ENCODE measurements at places on chromosomes 5 and 9. TPM values are rescaled to one million over a fixed set of nuclear protein-coding genes. Genes with fewer than 3 reads are reported as not detected.

Gene PRUNE2
- total RNA-seq: 29.1 TPM

Gene TMEM252
- not detected for total RNA-seq

Gene CCDC69
- total RNA-seq: 0.31 TPM

Gene RNF180
- total RNA-seq: 78.9 TPM

Gene APBA1
- 51.3 TPM for total RNA-seq

Gene CARTPT
- 0.63 TPM for total RNA-seq

Measured in parietal lobe (tissue), 2 donors.